ENCODE measurements at places on chromosomes 6 and 20. TPM values are rescaled to one million over a fixed set of nuclear protein-coding genes. Genes with fewer than 3 reads are reported as not detected.

Gene TFAP2C
- total RNA-seq: 39.7 TPM

Gene PCMT1
- 63.2 TPM for total RNA-seq

Gene TPBG
- 55.4 TPM for total RNA-seq

Gene FKBP1C
- total RNA-seq: 2.0 TPM

Gene VGLL2
- total RNA-seq: not detected

Gene C6orf141
- total RNA-seq: not detected

Gene EPHA7
- under 0.01 TPM for total RNA-seq

Gene MUCL3
- total RNA-seq: not detected

Gene CYP24A1
- not detected for total RNA-seq

Gene CST7
- not detected for total RNA-seq

Gene KIAA1586
- 13.4 TPM for total RNA-seq

Gene PDYN
- not detected for total RNA-seq

Gene TMX4
- 23.2 TPM for total RNA-seq

Measured in placental epithelial cell (primary cell).